Testis (tissue), 5 donors: ENCODE measurements at places on chromosomes 5 and 9.
A peak's percentile ranks its signal among the peaks of the same experiment; 100 is the strongest.

GRCh38 chr9:19785230-19785629 is 3.6 kb downstream of the SLC24A2 start:
- no peak for DNase-seq

GRCh38 chr5:74433896-74434829 is 206.4 kb downstream of the ENC1 start:
- no peak for DNase-seq

DNA sequence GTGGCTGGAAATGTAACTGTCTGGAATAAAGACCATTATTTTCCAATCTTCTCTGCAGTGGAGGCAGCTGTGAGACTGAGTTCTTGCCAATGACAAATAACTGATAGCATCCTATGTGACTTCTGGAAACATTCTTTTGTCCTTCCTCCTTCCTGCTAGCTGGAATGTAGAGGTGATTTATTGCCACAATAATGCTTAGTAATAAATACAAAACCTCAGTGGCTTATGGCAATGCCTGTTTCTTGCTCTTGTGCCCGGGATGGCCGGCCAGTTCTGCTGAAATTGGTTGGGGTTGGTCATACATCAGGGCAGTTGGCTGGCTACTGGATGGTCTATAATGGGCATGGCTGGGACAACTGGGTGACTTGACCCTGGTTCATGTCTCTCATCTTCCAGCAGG is 12.2 kb upstream of the TEX48 start:
- no peak for DNase-seq

DNA sequence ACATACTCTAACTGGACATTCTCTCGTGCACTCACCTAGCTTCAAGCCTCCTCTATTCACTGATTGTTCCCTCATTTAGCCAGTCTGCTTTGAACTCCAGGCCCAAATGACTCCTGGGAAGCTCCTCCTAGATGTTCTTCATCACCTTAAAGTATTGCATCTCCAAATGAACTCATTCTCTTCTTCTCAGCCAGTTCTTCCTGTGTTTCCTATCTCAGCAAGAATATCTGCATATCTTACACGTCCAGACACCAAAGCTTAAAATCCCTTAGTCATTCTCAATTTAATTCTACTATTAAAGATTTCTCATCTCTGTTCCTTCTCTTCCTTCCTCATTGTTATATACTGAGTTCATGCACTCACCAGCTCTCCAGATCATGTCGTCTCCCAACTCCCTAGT is 118.6 kb upstream of the DAB2 start:
- no peak for DNase-seq

- no peak for DNase-seq
These were observed 359.3 kb upstream of the CDH18 start for GRCh38 chr5:20347334-20347733.

GRCh38 chr5:86329318-86329717 is 288.4 kb upstream of the COX7C start:
- no peak for DNase-seq

DNA sequence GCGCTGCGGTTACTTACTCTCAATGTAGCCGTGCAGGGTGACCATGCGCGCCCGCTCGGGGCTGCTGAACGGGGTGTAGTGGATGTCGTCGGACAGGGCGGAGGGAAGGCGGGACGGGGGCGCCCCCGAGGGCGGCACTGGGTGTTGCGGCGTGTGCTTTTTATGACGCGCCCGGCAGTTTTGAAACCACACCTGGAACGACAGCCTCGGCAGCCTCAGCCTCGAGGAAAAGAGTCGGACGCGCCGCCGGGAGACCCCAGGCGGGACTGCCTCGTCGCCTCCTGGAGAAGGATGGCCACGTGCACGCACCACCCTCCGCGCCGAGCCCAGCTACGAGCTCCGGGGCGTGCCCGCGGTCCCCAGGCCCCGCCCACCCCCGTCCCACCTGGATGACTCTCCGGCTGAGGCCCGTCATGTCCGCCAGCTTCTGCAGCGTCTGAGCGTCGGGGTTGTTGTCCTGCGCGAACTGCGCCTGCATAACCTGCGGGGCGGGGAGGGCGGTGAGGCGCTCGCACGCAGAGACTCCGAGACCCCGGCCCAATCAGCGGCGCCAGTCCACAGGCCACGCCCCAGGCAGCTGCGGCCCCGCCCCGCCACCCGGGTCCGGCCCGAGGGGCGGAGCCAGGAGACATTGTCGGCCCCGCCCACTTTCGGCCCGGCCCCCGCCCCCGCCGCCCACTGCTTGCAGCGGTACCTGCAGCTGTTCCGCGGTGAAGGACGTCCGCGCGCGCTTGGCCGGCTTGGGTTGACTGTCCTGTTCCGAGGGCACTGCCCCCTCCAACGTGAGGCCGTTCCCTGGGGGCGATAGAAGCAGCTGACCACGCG is 15.0 kb downstream of the LHX6 start:
- DNase-seq = peak; percentile 75

DNA sequence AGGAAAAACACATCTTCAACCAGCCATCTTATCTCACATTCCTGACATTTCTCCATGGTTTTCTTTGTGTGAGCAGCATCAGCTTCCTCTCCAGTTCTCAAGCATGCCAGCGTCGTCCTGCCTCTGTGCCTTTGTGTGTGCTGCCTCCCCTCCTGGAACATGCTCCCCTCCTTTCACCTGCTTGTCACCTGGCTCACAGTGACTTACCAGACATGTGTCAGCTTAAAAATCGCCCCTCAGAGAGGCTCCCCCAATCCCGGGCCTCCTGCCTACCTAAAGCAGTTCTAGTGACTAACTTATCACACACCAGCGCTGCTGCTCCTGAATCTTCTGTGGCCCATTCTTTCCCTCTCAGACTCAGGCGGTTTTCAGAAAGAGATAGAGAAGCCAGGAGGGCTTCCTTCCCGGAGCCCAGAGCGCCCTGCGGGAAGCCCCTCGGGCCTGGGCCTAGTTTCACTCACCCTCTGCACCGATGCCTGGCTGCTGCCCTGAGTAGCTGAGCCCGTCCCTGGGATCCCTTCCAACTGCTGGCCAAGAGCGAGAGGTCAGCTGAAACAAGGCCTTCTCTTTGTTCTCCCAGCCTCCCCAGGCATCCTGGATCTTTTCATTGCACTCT is 51.1 kb upstream of the MVB12B start:
- peak; percentile 86 for DNase-seq

- DNase-seq = no peak
These were observed 111.8 kb downstream of the HMHB1 start for GRCh38 chr5:143923634-143924266.

GRCh38 chr5:38670878-38671277 is 114.4 kb upstream of the LIFR start:
- DNase-seq = no peak

- DNase-seq = no peak
These were observed 20.5 kb downstream of the ZNF131 start for GRCh38 chr5:43141211-43141610.

DNA sequence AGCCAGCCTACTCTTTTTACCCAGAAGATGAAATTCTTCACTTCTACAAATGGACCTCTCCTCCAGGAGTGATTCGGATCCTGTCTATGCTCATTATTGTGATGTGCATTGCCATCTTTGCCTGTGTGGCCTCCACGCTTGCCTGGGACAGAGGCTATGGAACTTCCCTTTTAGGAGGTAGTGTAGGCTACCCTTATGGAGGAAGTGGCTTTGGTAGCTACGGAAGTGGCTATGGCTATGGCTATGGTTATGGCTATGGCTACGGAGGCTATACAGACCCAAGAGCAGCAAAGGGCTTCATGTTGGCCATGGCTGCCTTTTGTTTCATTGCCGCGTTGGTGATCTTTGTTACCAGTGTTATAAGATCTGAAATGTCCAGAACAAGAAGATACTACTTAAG is 16.6 kb downstream of the OCLN start:
- no peak for DNase-seq

GRCh38 chr5:11143456-11144267 is 382.6 kb upstream of the DAP start:
- DNase-seq = no peak

DNA sequence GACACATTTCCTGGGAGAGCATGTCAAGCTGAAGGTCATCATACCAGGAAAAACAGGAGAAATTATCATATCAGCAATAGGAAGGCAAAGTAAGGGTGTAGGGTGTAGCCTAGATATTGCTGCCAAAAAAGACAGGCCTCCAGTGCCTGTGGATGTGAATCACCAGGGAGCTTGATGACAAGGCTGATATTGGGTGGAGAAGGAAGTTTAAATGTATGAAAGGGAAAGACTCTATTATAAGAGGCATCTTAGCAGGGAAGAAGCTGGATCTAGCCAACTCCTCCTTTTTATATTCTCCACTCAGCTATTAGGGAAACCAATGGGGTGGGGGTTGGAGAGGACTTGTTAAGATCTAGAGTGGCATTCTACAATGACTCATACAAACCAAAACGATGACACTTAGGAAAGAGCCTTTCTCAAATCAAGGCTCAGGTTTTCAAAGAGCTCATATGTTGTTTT is 13.4 kb upstream of the TXNDC8 start:
- DNase-seq = no peak

- DNase-seq = no peak
These were observed 83.4 kb upstream of the SMIM23 start for GRCh38 chr5:171702135-171702770.

DNA sequence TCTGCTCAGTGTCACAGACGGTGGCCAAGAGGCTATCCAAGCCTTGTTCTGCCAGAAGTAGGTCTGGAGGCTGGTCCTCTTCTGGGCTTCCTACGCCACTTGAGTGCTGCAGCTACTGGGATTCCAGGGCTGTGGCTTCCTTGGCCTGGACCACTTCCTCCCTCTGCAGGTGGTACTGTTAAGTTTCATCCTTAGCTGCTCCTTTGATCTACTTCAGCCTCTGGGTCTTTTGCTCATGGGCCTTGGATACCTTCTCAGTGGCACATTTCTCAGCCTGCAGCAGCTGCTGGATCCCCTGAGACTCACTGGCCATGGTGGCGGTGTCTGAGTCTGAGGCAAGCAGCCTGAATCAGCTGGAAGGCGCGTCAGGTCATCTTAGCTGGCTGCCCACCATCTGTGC is 10.3 kb downstream of the CNOT8 start:
- peak; percentile 72 for DNase-seq

DNA sequence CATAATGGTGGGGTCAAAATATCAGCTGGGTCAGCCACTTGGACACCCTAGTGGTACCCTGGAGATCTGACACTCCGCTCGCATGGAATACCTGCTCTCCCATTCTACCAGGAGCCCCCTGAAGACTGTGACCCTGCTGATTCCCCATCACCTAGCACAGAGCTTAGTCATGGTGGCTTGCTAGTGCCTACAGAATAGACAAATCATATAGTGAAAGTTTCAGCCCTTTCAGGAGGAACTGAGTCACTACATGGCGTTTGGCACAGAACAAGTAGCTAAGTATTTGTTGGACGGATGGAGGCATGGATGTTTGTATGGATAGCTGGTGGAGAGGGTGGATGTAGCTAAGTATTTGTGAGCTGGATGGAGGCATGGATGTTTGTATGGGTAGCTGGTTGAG is 65.3 kb downstream of the LMX1B start:
- DNase-seq = no peak

DNA sequence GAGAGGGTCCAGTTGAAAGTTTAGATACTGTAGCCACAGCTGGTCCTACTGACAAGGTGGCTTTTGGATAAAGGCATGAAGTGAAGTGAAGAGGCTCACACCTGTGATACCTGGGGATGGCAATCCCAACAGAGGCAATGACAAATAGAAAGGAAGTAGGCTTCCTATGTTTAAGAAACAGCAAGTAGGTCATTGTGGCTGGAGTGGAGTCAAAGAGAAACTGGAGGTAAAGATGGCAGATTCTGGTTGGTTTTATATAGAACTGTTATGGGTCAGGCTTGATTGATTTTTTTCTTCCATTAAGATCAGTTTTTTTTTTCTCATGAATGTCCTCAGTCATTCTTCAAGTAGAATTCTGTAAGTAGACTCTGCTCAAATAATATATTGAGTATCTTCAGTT is 79.5 kb downstream of the ANXA1 start:
- DNase-seq = no peak

- no peak for DNase-seq
These were observed 1.6 kb upstream of the ARHGEF39 start for GRCh38 chr9:35666549-35666948.
